ENCODE measurements at places on chromosomes 2 and 18.

DNA sequence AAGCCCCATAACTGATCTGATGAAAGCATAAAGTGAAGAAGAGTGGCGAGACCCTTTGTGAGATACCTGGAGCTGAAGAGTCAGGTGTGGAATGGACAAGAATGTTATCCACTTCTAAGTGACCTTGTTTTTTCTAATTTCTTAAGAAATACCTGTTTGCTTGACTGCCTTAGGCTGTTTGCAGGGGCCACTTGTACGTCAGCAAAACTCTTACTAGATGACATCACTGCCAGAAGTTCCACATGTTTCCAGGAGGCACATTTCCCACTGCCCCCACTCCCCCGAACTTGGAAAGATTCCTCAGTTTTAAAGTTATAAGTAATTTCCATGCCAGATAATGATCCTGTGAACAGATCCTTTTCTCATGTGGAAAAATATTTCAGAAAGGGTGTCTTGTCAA lies 8.0 kb downstream of the EPAS1 start:
- DNase-seq, result no peak

DNA sequence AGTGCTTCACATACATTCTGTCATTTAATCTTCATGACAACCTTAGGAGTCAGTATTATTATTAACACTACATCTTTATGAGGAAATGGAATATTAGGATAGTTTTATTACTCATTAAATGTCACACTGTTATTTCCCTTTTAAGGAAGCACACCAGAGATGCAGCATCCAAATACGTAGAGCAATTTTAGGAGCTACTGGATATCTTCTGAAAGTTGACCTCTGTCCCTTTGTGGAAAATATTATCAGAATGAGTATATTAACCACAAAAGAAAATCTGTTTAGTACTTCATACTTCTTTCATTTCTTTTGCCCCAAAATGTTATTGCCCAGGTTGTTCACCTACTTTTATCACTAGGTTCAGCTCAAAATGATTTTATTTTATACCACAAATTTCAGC lies 72.9 kb upstream of the APCDD1 start:
- no peak for DNase-seq

DNA sequence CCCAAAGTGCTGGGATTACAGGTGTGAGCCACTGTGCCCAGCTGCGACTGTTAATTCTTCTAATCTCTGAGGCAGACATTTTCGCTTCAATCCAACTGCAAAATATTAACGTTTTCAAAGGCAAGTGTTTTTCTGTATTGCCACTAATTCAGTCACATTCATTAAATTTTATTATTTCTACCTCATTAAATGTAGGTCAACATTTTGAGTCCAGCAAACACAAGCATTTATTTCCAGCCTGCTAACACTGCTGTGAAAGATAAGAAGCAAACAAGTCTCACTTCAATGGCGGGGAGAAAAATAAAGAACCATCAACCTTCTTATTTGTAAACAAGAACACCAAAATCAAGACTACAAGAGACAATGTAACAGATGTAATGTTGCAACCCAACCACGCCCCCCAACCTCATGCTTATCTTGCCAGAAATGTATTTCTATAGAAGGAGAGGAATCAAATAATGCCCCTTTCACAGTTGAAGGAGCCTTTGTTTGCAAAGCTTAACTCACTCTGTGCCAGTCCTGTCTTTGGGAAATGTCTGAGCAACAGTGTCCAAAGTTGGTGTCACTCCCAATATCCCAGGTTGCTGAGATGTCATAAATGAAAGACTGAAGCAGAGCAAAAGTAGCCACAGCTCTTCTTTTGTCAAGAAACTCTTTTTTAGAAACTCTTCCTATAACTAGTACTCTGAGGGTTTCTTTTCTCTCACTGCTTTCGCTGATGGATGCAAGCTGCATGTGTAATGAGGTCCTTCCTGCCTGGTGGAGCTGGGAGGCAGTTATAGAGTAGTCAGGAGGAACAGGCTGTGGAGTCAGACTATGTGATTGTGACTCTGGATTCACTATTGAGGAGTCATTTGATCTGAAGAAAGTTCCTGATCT lies 8.6 kb downstream of the DOCK10 start:
- DNase-seq, result no peak

DNA sequence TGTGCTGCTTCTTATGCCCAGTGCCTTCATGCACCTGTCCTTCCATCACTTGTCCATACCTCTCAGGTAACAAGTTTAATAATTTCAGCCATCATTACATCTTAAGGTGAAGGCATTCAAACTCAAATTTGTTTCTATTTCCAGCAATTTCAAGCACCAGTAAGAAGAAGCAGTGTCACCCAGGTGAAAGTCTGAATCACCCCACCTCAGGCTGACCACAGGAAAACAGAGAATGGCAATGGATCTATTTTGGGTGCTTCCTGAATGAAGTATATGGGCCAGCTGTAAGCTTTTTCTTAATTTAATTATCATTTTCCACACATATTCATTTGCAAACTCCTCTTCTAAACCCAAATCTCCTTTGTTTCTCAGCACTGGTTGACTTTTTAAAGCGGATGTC lies 372.7 kb upstream of the SOX11 start:
- DNase-seq, result no peak

- no peak for DNase-seq
These were observed 596.4 kb upstream of the VRK2 start for GRCh38 chr2:57450170-57450569.

- no peak for DNase-seq
These were observed 18.9 kb upstream of the DPP4 start for GRCh38 chr2:162092658-162093556.

- no peak for DNase-seq
These were observed 16.4 kb downstream of the TNS1 start for GRCh38 chr2:217986256-217986961.

- DNase-seq, result no peak
These were observed 88.0 kb downstream of the CDC42EP3 start for GRCh38 chr2:37583402-37583801.

DNA sequence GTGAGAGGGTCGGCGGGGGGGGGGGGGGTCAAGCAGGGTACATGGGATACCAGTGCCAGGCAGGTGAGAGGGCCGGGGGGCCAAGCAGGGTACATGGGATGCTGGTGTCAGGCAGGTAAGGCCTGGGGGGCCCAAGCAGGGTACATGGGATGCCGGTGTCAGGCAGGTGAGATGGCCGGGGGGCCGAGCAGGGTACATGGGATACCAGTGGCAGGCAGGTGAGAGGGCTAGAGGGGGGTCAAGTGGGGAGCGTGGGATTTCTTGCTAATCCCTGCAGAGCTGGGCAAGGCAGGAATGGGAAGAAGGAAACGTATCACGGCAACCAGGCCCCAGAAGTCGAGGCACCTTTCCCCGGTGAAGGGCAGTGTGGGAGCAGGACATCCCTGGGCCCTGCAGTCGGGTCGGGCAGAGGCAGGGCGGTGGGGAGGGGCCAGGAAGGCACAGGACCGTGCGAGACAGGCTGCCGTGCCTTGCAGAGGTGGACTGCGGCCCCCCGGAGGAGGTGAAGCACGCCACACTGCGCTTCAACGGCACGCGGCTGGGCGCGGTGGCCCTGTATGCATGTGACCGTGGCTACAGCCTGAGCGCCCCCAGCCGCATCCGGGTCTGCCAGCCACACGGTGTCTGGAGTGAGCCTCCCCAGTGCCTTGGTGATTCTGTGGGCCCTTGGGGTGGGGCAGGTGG lies 49.3 kb downstream of the MTERF4 start:
- DNase-seq, result no peak

GRCh38 chr18:50334546-50335152 lies 40.2 kb upstream of the SKA1 start:
- DNase-seq, result no peak

GRCh38 chr18:66769375-66769774 lies 165.5 kb upstream of the CDH19 start:
- DNase-seq, result no peak

GRCh38 chr18:64713284-64713683 lies 564.4 kb upstream of the LINC00305 start:
- no peak for DNase-seq

DNA sequence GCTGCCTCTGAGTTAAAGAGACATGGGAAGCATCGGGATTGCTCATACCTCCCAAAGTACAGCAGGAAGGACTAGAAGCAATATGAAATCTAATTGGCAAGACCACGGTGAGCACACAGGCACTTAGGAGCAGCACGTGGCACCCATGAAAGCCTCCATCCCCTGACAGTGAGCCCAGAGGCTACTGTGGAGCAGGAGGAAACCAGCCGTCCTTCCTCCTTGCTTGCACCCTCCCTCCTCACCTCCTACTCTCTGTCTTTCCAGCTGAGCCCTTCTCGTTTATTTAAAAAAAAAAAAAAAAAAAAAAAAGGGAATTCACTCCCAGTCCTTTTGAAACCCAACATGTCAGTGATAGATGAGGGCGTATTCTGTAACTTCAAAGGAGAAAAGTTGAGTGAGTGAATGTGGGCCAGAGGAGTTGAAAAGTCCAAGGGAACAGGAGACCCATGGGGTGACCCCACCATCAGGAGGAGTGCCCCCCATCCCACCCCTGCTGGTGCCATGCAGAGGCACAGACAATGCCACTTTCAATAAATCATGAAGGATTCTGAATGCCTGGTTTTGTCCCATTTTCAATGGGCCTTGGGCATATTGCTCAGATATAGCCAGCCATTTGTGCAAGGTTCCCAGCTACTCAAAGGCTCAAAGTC lies 96.6 kb upstream of the ALPP start:
- no peak for DNase-seq

DNA sequence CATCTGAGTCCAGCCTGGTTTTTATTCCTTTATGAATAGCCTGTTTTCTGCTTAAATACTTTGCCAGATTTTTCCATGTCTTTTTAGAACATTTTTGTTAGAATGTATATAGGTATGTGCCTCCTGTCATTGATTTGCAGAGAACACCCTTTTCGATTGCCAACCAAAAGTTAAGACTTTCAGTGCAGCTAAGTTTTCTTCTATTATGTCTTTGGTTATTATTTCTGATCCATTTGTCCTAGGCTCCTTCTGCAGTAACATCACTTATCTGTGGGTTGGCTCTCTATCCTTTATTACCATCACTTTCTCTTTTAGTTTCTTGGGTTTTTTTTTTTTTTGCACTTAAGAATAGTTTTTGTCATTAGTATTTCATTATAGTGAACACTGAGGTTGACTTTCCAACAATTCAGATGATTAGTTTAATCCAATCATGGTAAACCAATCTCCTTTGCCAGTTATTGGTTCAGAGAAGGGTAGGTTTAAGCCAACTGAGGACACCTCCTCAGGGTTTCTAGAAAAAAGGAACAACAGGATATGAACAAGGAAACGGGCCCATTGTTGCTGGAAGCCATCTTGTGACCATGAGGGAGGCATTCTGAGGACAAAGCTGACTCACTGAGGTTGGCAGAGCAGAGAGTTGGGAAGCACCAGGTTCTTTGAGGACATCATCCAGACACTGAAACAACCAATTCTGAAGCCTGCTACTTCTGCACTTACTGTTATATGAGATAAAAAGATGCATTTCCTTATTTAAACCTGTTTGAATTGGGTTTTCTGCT lies 37.9 kb upstream of the GBX2 start:
- no peak for DNase-seq

GRCh38 chr18:63585988-63586387 lies 1.2 kb upstream of the SERPINB13 start:
- no peak for DNase-seq

- no peak for DNase-seq
These were observed 76.2 kb downstream of the PSMG2 start for GRCh38 chr18:12779043-12779442.

GRCh38 chr18:44957461-44957860 lies 276.8 kb downstream of the SETBP1 start:
- DNase-seq, result no peak

DNA sequence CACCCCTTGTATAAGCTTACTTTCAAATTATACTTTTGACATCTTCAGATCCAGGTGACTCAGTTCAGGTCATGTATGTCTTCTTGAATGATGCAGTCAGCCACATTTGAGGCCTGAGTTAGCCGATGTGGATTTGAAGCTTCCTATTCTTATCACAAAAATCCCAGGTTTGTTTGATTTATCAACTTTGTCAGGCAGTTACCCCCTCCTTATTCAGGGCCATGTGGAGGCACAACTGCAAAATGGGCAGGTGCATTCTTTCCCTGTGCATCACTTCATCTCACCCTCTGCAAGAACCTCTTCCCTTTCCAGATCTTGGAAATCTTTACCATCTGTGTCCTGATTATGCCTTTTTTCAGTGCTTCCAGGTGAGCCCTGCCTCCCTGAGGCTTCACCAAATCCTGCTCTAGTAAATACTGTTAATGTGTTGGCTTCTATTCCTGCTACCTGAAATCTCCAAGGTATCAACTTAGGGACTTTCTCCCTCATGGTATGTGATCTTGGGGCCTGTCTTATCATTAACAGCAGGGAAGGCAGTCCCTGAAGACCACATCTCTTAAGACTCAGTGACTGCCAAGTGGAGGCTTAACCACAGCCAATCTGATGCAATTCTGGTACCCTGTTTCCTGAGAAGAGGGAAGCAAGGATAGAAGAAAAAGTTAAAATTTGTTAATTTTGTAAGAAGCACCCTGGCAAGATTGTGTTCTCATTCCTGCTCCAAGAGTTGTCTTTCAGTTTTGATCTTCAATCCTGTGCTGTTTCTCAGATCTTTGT lies 9.4 kb upstream of the ARHGAP28 start:
- no peak for DNase-seq

- no peak for DNase-seq
These were observed 898.8 kb downstream of the EPHA4 start for GRCh38 chr2:220673151-220673874.

DNA sequence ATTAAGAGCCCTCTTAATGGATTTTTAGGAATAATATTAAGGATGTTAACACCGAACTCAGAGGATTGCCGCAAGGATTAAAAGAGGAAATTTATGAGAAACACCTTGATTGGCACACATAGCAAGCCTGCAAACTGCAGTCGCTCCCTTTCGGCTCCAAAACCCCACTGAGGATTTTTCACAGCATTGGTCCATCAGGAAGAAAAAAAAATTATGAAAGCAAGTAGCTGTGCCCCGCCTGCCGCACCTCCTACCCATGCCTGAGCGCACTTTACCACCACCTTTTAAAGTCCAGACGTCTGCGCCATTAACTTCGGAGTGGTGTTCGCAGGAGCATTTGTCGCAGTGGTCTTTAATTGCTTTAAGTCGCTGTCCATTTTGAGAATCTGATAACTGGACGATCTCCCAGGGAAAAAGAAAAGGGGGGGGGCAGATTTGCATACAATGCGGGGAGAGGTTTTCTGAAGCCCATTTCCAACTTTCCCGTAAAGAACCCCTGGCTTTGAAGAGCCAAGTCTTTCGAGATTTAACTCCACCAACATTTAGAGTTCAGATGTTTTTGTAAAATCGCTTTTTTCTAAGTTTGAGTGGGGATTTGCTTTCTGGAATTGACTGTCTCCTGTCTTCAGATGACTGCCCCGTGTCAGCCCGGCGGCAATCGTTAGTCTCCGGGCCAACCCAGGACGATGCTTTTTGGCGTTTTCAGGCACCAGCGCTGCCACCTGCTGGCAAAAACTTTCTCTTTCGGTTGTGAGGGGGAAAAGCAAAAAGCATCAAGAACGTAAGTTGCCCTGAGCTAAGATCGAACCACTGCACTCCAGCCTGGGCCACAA lies 913 bp upstream of the TRABD2A start:
- DNase-seq, result no peak

Measured in thoracic aorta (tissue), 2 donors.